ENCODE measurements at places on chromosomes 2 and 18.
A peak's percentile ranks its signal among the peaks of the same experiment; 100 is the strongest.

- DNase-seq: no peak
Measured at GRCh38 chr2:241728627-241729026, 5.8 kb upstream of the D2HGDH start.

DNA sequence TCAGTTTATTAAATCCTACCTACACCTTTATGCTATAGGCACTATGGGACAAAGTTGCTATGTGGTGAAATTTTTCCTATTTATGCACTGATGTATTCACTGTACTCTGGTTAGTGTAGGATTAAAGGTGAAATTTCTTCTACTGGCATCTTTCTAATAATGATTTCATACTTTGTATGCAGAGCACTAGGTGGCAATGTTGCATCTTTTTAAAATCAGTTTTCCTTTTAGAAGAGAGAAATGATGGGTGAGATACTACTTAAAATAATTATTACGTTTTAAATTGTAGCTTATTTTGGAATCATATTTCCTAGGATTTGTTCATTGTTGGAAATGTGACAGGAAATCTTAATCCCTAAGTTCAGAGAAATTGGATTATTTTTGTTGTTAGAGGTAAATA is 150.9 kb downstream of the CD8B2 start:
- DNase-seq: peak; percentile 28

DNA sequence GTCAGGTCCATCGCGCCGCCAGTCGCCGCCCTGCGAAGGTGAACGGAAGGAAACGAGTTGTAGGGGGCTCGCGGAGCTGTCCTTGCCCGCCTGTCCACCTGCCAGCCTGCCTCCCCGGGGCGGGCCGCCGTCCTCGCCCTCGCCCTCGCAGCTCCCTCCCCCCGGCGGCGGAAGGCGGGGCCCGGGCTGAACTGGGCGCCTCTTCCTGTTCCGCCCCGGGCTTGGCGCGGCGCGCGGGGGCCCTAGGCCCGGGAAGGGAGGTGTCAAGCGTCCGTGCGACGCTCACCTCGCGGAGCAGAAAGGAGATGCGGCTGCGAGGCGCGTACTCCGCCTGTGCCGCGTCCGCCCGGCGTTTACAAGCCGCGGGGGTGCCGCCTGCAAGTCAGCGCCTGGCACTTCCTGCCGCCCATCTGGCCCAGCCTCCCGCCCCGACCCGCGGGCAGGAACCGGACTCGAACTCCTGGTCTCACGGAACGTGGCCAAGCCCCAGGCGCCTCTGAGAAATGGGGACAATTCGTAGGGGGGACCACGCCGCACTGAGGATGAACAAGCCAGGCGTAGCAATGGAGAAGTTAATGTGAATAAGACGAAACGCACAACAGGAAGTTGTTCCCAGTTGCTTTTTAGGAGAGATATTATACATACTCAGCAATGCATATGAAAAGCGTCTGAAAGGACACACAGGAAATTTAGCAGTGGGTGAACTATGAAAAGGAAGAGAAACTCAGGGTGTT is at the start of gene CNPPD1:
Gene CNPPD1 (minus strand): TSS at position 108 of the 734 bp plus-strand sequence. CDS start 97 bp downstream, at position 11.
- peak; percentile 77 for DNase-seq

- DNase-seq: peak; percentile 31
Measured at GRCh38 chr2:102337012-102337411, 18.6 kb upstream of the IL18R1 start.

- DNase-seq: no peak
Measured at GRCh38 chr18:79756826-79757225, 40.9 kb upstream of the KCNG2 start.

DNA sequence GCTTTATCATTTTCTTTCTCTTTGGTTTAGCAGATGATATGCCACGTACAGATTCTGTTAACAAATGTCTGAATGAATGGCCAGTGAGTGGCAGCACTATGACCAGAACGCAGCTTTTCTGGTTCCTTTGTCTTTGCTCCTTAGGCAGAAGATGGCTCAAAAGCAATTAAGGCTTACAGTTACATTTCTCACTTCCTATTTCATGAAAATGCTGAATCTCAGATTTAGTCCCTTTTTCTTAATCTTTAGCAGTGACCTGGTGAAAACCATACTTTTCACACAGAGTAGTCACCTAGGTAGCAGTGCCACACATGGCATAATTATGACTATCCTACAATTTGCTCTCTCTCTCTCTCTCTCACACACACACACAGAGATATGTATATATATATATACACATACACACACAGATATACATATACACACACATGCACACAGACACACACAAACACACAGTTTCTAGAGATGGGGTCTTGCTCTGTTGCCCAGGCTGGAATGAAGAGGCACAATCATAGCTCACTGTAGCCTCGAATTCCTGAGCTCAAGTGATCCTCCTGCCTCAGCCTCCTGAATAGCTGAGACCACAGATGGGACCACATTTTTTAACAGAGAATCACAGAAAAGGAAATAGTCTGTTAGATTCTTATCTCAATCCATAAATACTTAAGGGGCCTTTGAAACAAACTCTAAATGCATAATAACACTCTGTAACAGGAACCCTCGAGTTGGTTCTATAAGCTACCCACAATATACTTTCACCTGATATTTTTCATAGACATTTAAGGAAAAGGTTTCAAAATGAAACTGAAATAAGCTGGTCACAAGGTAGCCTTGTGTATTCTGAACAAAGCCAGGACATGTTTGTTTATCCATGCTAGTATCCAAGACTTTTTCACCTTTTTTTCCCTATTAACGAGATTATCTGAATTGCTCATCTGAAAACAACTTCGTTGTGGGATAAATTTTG is 11.6 kb downstream of the PDE6D start:
- DNase-seq: no peak

GRCh38 chr2:187013058-187013457 is 164.1 kb upstream of the ZSWIM2 start:
- DNase-seq: peak; percentile 2

- no peak for DNase-seq
Measured at GRCh38 chr2:84041506-84041905, 417.6 kb downstream of the SUCLG1 start.

- DNase-seq: no peak
Measured at GRCh38 chr2:224056889-224057288, 17.8 kb upstream of the SERPINE2 start.

GRCh38 chr2:82796132-82796531 is 1662.9 kb downstream of the SUCLG1 start:
- DNase-seq: peak; percentile 33

DNA sequence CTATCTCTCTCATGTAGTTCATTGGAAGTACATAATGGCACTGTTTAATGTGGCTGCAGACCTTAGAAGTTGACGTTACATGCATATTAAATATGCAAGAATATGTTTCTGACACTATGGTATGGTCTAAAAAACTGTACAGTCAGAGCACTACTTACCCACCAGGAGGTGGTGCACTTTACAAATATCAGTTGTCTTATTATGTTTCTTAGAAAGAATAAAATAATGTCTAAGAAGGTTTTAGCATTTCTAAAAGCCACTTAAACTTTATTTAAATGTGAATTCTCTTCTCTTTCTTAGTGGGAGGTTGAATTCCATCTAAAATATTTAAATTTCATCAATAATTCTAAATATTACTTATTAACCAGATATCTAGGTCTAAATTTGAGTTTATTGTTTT is 4.3 kb downstream of the TMEFF2 start:
- DNase-seq: peak; percentile 28

DNA sequence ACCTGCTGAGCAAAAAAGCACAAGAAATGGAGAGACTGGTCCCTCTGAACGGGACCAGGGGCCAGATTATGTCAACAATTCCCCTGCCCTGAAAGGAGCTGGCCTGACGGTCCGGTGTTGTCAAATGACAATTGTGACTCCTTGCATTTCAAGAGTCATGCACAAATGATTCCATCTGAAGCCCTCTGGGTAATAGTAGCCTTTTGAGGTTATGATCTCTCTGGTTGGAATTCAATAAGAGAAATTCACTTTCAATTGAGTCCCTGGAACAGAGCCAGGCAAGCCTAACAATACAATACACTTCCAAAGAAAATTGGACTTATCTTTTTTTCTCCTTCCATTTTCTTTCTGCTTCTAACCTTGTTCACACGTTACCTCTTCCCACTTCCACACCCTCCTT is 116.9 kb downstream of the C1D start:
- no peak for DNase-seq

- no peak for DNase-seq
Measured at GRCh38 chr2:100568989-100569388, 6.2 kb downstream of the PDCL3 start.

DNA sequence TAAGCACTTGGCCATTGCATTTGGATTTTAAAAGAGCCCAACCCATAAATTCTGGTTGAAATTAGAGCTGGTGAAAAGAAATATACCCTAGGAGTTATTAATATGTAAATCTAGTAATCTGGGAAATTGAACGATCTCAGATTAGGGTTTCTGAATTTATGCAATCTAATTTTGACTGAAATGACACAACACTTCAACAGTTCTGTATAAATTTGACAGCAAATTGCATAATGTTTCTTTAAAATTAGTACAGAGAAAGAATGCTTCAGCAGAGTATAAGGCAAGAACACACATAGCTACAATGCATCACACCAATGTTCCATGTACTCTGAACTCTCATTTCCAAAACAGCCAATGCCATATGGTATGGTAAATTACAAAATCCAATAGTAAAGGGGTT is 201.5 kb upstream of the ITGA4 start:
- DNase-seq: peak; percentile 11

DNA sequence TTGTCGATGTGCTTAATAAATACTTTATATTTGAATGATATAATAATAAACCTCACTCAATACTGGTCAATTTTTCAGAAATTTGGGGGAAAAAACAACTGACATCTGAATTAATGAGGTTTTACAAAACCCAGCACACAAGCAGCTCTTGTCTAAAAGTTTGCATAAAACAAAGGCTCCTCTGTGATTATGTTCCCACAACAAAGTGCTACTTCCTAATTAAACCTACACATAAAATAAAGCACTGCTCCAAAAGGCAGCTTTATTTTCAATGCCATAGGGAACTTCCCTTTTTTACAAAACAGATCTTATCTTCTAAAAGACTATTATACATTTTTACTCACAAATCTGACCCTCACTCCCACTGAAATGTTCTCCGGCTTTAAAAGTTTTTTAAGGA is 47.1 kb downstream of the LAMA1 start:
- no peak for DNase-seq

GRCh38 chr2:29733213-29733612 is 188.2 kb downstream of the ALK start:
- no peak for DNase-seq

DNA sequence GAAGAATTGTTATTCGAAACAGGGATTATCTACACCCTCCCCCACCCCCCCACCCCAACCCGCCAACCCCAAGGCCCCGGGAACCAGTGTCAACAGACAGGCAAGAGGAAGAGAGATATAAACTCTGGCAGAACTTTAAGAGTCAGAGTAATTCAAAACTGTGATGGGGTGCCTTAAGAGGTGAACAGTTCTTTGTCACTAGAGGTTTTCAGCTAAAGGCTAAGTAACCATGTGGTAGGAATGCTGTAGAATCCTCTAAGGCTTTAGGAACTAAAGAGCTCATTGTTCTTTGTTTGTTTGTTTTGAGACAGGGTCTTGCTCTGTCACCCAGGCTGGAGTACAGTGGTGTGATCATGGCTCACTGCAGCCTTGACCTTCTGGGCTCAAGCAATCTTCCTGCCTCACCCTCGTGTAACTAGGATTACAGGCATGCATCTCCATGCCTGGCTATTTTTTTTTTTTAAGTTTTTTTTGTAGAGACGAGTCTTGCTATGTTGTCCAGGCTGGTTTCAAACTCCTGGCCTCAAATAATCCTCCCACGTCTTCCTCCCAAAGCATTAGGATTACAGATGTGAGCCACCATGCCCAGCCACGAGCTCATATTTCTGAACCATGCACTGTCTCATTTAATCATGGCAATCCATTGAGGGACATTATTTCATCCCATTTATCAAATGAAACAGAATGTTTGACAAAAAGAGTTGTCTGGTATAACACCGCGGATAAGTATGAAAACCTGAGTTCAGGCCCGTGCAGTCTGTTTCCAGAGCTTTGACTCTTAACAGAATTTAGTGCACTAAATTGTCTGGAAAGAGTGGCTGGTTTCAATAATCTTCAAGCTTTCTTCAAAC is 20.8 kb upstream of the TMEM17 start:
- no peak for DNase-seq

DNA sequence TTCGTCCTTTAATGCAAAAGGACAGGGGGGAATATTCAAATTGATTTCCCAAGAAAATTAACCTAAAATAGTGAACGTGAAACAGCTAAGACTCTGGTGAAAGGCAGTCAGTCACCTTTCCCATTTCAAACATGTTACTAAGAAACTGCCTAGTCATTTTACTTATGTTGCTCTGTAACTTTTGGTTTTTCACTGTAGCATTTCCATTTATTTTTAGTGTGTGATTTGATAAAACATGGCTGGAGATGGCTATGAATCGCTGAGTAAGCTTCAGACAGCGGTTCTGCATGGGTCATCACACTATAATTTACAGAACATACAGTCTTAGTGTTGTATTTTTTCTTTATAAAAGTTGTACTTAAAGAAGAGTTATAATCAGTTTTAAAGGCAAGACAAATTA is 16.0 kb upstream of the KIDINS220 start:
- DNase-seq: no peak

- no peak for DNase-seq
Measured at GRCh38 chr2:14923820-14924580, 291.5 kb downstream of the LRATD1 start.

- DNase-seq: peak; percentile 58
Measured at GRCh38 chr2:157261199-157261782, 3.8 kb downstream of the GALNT5 start.

GRCh38 chr2:24491542-24492420 is 727 bp downstream of the NCOA1 start:
- peak; percentile 30 for DNase-seq

DNA sequence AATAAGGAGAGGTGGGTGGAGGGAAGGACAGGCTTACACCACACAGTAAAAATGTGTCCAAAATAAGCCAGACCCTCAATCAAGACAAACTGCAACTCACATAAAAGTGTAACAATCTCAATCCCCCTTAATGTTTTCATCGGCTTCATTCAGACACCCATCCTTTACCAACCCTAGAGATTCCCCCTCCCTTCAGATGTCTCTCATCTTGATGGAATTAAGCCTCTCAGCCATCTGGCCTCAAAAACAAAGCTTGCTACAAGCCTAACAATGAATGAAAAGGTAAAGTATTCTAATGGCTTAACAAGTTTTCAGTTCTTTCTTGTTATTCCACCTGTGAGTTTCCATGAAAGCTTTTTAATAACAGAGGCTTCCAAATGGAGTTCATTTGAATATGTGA is 5.2 kb downstream of the RTTN start:
- DNase-seq: no peak

- DNase-seq: no peak
Measured at GRCh38 chr2:54569745-54570301, 113.7 kb downstream of the SPTBN1 start.

- DNase-seq: peak; percentile 99
Measured at GRCh38 chr2:138948070-138948539, 167.9 kb upstream of the NXPH2 start.

- no peak for DNase-seq
Measured at GRCh38 chr18:21904856-21905255, 164.3 kb downstream of the MIB1 start.

GRCh38 chr18:67670024-67670543 is 153.6 kb upstream of the DSEL start:
- DNase-seq: peak; percentile 96
